Activated T-cell treated with anti-CD3 and anti-CD28 coated beads, Interleukin-2, amount 50 U/mL, for 24 hours (primary cell): ENCODE measurements at places on chromosomes 3 and 15.

DNA sequence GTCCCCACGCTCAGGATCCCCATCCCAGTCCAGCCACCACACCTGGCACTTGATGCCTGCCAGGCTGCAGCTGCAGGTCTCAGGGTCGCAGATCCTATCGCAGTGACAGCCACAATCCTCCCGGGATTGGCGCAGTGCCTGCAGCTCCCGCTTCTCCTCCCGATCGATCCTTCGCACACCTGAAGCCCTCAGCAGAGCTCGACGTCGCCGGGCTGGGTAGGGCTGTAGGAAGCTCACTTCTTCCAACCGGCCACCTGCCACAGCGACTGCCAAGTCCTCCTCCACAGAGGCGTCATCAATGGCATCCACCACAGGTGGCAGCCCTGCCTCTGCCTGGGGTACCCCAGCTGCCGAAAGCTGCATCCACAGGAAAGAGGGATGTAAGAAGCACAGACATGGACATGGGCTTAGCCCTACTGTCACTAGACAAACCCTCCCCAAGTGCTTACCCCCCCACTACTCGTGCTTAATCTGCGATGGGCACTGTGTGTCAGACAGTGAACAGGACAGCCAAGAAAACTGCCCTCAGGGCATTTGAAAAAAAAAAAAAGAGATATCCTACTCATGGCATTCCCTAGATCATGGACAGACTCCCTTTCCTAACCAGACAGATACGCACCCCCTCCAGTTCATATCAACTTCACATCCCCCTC lies 9.2 kb downstream of the CSRNP1 start:
- no peak overlapping the region for H3K4me3 ChIP-seq
- H3K4me1 ChIP-seq, result peaks cover 88% of the 10 kb centered on the region
- DNase-seq, result no peak
- peak overlapping the region; percentile 79 for H3K27ac ChIP-seq

GRCh38 chr15:60417112-60417511 lies 19.3 kb upstream of the ANXA2 start:
- H3K27me3 ChIP-seq, result no peaks in the 10 kb centered on the region
- no peak for DNase-seq
- H3K4me3 ChIP-seq, result no peak overlapping the region
- H3K4me1 ChIP-seq, result peaks cover 3% of the 10 kb centered on the region

DNA sequence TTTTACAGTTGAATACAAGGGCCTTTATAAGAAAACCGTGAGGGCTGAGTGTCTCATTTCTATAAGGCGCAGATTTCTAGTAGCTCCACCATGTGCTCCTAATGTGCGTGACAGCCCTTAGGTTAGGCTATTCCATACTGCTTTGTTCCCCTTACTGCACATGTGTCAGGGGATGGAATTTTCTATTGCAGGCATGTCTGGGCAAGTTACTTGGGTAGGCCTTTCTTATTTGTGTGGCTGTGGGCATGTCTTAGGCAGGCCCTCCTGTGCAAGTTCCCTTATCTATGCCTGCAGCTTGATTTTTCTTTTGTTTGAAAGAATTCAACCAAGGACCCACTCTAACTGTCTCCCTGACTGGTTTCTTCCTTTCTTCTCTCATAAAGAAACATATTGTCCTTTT lies 434.2 kb upstream of the CNTN3 start:
- DNase-seq, result no peak
- H3K27me3 ChIP-seq, result no peaks in the 10 kb centered on the region
- no peaks in the 10 kb centered on the region for H3K4me1 ChIP-seq
- no peaks in the 10 kb centered on the region for H3K36me3 ChIP-seq
- no peak overlapping the region for H3K4me3 ChIP-seq

DNA sequence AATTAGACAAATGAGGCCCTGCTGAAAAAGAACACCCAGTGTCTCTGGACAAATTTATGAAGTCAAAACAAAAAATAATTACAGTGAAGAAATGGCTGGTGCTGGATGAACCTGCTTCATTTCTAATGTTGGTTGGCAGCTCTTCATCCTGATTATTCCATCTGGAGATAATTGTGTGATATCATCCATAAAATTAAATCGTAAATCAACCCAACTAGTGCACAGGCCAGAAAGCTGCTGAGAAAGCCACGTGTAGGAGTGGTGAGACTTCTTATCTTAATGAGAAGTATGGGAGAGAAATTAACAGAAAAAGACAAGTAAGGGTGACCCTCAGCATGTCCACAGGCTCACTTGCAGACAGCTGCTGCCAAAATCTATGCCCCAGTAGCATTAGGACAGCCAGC lies 465.2 kb upstream of the TGFBR2 start:
- no peak overlapping the region for H3K4me3 ChIP-seq
- no peak overlapping the region for H3K27ac ChIP-seq
- no peaks in the 10 kb centered on the region for H3K36me3 ChIP-seq

DNA sequence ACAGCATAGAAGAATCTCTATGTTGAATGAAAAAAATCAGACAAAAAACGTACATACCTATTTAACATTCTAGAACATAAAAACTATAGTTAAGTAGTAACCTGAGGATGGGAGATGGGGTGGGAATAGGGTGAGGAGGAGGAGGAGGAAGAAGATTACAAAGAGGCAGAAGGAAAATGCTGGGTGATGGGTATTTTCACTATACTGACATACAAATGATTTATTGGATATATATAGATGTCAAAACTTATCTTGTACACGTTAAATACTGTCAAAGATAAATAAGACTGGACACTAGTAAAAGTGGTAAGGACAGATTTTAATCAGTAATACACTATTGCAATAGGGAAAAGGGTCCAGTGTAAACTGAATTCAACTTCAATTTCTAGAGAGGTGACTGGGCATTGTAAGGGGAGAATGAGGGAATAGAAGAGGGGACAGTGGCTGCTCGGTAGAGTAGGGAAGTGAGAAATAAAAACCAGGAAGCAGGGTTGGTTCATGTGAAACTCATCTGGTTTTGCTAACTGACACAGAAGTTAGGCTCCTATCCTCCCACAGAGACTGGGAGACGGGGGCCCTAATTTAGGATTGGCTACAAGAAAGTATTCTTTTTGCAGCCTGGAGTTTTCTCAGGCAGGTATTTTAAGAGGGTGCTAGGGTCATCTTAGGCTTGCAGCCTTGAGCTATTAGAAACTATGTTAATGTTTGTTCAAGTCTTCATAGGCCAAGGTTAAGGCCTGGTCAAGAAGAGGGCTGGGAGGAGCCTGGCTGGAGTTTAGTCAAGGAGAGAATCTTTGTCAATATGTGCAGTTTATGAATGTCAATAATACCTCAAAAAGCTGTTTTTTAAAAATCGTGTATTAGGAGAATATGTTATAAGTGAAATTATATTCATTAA lies 15.0 kb upstream of the C15orf61 start:
- H3K4me3 ChIP-seq, result no peak overlapping the region
- H3K27me3 ChIP-seq, result no peaks in the 10 kb centered on the region
- peaks cover 15% of the 10 kb centered on the region for H3K36me3 ChIP-seq
- no peak overlapping the region for H3K27ac ChIP-seq
- H3K4me1 ChIP-seq, result no peaks in the 10 kb centered on the region

GRCh38 chr3:45564172-45564571 lies 30.4 kb upstream of the LIMD1 start:
- H3K36me3 ChIP-seq, result no peaks in the 10 kb centered on the region
- H3K27ac ChIP-seq, result no peak overlapping the region
- no peak for DNase-seq
- H3K4me3 ChIP-seq, result no peak overlapping the region
- peaks cover 19% of the 10 kb centered on the region for H3K4me1 ChIP-seq
- H3K27me3 ChIP-seq, result no peaks in the 10 kb centered on the region

DNA sequence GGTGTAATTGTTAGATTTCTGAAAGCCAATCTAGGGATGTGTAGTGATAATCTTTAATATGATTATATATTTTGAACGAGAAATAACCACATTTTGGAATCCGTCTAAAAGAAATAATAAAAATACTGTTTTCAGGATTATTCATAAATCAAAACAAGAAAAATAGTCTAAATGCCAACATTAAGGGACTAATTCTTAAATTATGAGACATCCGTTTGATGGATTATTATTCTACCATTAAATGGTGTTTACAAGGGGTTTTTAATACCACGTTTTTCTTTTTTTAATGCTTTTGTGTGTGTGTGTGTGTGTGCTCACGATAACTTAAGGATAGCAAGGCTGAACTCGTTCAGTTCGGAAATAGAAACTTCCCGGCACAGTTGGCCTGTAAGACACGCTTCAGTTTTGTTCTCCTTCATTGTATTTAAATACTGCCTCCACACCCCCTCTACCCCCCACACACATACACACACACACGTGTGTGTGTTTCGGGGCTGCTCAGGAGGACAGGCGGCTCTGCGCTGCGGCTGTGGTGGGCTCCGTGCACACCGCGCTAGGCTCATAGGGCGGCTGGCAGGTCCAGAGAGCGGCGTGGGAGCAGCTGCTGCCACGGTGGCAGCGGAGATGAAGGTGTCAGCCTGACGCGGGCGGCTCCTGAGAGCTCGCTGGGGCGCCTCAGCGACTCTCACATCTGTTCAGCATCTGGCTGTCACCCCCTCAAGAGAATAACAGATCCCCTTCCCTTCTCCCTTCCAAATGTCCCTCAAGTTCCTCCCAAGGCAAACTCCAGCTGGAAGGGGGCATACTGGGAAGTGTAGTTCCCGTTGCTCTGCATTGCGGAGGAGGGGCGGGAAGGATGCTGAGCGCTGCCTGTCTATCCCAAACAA lies 23.0 kb upstream of the ANP32A start:
- H3K27ac ChIP-seq, result no peak overlapping the region
- H3K36me3 ChIP-seq, result no peaks in the 10 kb centered on the region
- peaks cover 61% of the 10 kb centered on the region for H3K27me3 ChIP-seq

DNA sequence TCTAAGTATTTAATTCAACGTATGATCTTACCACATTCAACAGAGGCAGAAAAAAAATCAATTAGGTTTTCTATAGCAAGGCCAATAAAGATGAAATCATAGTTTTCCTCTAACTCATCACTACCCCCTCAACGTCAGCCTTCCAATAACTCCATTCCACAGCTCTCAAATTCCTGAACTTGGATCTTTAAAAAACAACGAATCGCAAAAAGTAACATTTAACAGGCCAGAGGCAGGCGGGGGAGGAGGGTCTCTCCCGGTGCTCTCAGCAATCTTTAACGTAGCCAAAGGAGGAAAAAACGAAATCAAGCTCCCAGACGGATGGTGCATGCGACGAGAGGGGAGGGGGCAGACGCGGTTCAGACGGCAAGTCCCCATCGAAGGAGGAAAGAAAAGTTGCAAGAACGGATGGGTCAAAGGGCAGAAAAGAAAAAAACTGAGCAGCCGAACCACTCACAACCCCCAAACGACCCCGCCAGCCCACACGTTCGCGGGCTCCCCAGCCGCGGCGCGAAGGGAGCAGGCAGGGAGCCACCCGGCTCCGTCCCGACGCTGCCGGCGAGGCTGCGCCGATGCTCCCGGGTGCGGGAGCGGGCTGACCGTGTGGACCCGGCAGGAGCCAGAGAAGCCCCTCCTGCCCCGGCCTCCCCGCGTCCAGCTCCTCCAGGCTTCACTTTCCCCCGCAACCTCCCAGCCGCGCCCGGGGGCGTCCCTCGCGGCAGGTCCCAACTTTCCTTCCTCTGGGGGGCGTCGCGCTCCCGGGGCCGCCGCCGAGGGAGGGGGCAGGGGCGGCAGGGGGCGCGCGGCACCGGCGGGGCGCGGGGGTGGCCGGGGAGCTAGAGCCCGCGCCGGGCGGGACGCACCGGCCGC lies 703 bp downstream of the PEAK1 start:
- H3K27ac ChIP-seq, result peak overlapping the region; percentile 91
- DNase-seq, result peak; percentile 70
- peaks cover 16% of the 10 kb centered on the region for H3K36me3 ChIP-seq
- peak overlapping the region; percentile 87 for H3K4me3 ChIP-seq
- peaks cover 45% of the 10 kb centered on the region for H3K4me1 ChIP-seq
- no peaks in the 10 kb centered on the region for H3K27me3 ChIP-seq

- no peaks in the 10 kb centered on the region for H3K36me3 ChIP-seq
- H3K4me3 ChIP-seq, result no peak overlapping the region
- no peak for DNase-seq
These were observed 156.5 kb downstream of the PDCD6IP start for GRCh38 chr3:33954956-33955355.

- no peak overlapping the region for H3K27ac ChIP-seq
- DNase-seq, result no peak
- no peaks in the 10 kb centered on the region for H3K4me1 ChIP-seq
- H3K36me3 ChIP-seq, result no peaks in the 10 kb centered on the region
- no peak overlapping the region for H3K4me3 ChIP-seq
These were observed 573.3 kb upstream of the NR2F2 start for GRCh38 chr15:95757171-95757570.

- peaks cover 82% of the 10 kb centered on the region for H3K36me3 ChIP-seq
These were observed 53.8 kb downstream of the CMTM6 start for GRCh38 chr3:32448686-32449474.

DNA sequence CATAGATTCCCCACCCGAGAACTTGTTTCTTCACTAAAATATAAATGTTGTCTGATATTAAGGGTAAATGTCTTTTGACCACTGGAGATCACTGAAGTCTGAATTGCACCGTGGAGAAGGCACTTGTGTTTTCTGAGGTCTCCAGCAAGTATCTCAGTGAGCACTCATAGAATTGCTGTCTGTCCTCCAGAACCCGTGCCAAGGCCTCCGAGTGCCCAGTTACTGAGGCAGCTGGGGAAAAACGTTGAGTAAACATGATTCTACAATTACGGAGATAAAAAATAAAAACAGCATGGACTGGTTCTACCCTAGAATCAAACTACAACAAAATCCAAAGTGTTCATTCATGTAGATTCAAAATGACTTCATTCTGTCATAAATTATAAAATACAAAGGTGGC lies 60.0 kb downstream of the MLH1 start:
- H3K36me3 ChIP-seq, result peaks cover 92% of the 10 kb centered on the region
- H3K27ac ChIP-seq, result peak overlapping the region; percentile 94
- DNase-seq, result no peak
- H3K4me1 ChIP-seq, result peaks cover 31% of the 10 kb centered on the region
- H3K27me3 ChIP-seq, result no peaks in the 10 kb centered on the region

GRCh38 chr3:79113876-79114275 lies 653.9 kb downstream of the ROBO1 start:
- no peak overlapping the region for H3K27ac ChIP-seq
- no peaks in the 10 kb centered on the region for H3K27me3 ChIP-seq
- no peak for DNase-seq
- no peaks in the 10 kb centered on the region for H3K4me1 ChIP-seq
- H3K4me3 ChIP-seq, result no peak overlapping the region

DNA sequence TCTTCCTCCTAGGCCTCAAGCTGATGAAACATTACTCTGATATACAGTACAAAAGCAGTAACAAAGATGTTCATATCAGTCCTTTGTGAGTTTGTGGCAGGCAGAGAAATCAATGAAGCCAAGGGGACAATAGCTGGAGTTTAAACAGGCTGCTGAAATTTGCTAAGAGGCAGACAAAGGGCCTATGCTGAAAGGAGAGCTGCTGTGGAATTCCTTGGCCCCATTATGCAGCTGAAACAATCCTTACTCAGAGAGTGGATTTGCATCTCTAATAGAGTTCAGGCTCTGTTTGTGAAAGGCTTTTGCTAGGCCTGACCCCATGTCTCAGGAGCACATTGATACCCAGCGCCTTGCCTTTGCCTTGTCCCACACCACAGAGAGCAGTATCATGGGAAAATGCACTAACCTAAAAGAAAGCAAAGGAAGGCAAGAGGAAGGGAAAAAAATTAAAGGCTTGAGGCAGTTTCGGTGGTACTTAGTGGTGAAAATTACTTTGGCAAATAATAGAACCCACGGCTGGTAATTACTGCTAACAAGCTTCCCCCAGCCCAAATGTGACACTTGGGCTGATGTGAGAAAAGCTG lies 195.0 kb upstream of the EPHA3 start:
- H3K36me3 ChIP-seq, result no peaks in the 10 kb centered on the region
- no peaks in the 10 kb centered on the region for H3K4me1 ChIP-seq
- no peak overlapping the region for H3K27ac ChIP-seq
- no peak for DNase-seq
- H3K27me3 ChIP-seq, result no peaks in the 10 kb centered on the region

- peaks cover 6% of the 10 kb centered on the region for H3K27me3 ChIP-seq
- no peak overlapping the region for H3K27ac ChIP-seq
- no peaks in the 10 kb centered on the region for H3K4me1 ChIP-seq
- no peak overlapping the region for H3K4me3 ChIP-seq
- DNase-seq, result no peak
These were observed 35.3 kb upstream of the FBN1 start for GRCh38 chr15:48680841-48681240.
